ENCODE measurements at places on chromosomes 2 and 18.

GRCh38 chr2:102880731-102881130 is 118.9 kb downstream of the TMEM182 start:
- DNase-seq, result no peak

- DNase-seq, result no peak
Observed at GRCh38 chr18:39198376-39198775, 1632.8 kb upstream of the CELF4 start.

DNA sequence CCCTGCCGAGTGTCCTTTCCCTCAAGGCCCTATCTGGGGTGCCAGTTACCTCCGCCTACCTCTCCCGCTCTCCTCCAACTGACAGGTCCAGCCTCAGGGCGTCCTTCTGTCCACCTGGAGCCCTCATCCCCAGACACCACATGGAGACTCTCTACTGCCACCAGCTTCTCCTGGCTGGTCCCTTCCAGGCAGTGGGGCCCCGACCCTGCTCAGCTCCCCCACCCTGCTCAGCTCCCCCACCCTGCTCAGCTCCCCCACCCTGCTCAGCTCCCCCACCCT is 74.0 kb upstream of the ODC1 start:
- DNase-seq, result no peak

DNA sequence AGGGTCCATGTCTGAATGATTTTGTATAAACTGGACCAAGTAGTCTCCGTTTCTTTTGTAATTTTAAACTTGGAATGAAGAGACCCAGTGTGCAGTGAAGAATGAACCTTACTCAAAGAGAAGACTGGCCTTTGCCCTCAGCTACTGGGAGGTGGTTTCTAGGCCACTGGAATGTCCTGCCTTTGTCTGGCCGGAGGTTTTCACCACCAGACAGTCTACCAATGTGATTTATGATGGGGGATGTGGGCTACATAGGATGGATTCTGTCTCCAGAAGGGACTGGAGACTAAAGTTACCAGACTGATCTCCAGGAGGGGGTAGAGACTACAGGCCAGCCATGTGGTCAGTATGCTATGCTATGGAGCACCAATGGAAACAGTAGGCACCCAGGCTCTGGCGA is 42.8 kb upstream of the RAB31 start:
- DNase-seq, result no peak

GRCh38 chr18:80196528-80197320 is 50.6 kb downstream of the PARD6G start:
- peak; percentile 22 for DNase-seq

GRCh38 chr2:17800693-17801458 is 15.4 kb upstream of the MSGN1 start:
- no peak for DNase-seq

Measured in cardiac fibroblast (primary cell).